ENCODE measurements at places on chromosomes 13 and 19.
A peak's percentile ranks its signal among the peaks of the same experiment; 100 is the strongest.

DNA sequence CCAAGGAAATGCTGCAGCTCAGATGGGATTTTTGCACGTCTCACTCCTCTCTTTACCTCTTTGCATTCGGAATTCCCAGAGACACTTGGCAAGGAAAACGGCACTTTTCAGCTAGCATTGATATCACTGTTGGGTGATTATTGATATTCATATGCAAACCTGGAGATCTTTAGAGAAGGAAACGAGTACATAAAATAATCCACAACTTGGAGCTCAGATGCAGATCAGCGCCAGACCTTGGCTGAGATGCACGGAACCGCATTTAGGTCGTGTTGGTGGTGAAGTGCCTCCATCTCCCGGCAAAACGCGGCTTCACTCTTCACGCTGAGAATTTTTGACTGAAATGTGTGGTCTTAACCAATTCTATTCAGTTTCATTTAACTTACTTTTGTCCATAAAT, 77.2 kb upstream of the ARHGEF7 start:
- peaks cover 11% of the 10 kb centered on the region for H3K4me1 ChIP-seq
- no peaks in the 10 kb centered on the region for H3K36me3 ChIP-seq
- H3K27ac ChIP-seq: no peak overlapping the region
- H3K4me3 ChIP-seq: no peak overlapping the region

DNA sequence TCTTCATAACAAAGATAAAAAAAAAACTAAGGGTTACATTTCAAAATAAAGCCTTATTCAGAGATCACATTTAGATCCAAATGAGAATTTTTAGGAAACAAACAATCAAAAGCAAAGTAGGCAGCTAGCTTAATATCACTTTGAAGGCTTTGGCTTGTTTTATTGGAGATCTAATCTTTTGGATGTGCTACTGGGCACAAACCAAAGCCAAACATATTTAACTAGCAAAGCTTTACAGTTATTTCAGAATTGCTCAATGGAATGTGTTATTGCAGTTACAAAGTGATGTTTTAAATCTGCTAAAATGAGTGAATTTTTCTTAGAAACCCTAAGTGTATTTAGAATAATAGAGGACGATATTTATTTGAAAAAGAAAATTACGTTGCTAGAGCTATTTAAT, 114.7 kb upstream of the KLHL1 start:
- no peak overlapping the region for H3K27ac ChIP-seq
- no peak overlapping the region for H3K4me3 ChIP-seq
- no peaks in the 10 kb centered on the region for H3K36me3 ChIP-seq
- H3K4me1 ChIP-seq: no peaks in the 10 kb centered on the region
- DNase-seq: no peak

- H3K4me1 ChIP-seq: peaks cover 16% of the 10 kb centered on the region
- H3K4me3 ChIP-seq: no peak overlapping the region
- no peak overlapping the region for H3K27ac ChIP-seq
- no peaks in the 10 kb centered on the region for H3K27me3 ChIP-seq
- DNase-seq: no peak
- no peaks in the 10 kb centered on the region for H3K36me3 ChIP-seq
These were observed 53.0 kb downstream of the PEPD start for GRCh38 chr19:33468361-33469170.

DNA sequence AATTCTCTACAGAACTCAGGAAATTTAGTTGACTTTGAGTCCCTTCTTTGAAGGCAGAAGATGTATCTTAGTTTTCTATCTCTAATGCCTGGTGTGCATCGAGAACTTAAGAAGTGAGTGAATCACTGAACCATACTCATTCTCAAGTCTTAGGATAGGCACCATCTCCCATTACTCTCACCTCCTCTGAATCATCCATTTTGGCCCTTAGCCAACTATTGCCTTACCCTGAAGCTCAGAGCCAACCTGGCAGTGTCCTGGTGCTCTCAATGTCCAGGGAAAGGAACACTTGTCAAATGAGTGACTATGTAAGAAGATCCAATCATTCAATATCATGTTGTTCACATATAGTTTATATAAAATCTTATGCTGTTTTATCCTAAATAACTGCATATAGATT, 146.6 kb downstream of the RGCC start:
- no peaks in the 10 kb centered on the region for H3K27me3 ChIP-seq
- H3K36me3 ChIP-seq: no peaks in the 10 kb centered on the region
- no peak overlapping the region for H3K27ac ChIP-seq
- peaks cover 30% of the 10 kb centered on the region for H3K4me1 ChIP-seq
- DNase-seq: peak; percentile 76

- no peaks in the 10 kb centered on the region for H3K27me3 ChIP-seq
- H3K4me1 ChIP-seq: no peaks in the 10 kb centered on the region
- H3K27ac ChIP-seq: no peak overlapping the region
- H3K4me3 ChIP-seq: no peak overlapping the region
- H3K36me3 ChIP-seq: no peaks in the 10 kb centered on the region
These were observed 28.0 kb downstream of the WDR88 start for GRCh38 chr19:33159893-33160292.

DNA sequence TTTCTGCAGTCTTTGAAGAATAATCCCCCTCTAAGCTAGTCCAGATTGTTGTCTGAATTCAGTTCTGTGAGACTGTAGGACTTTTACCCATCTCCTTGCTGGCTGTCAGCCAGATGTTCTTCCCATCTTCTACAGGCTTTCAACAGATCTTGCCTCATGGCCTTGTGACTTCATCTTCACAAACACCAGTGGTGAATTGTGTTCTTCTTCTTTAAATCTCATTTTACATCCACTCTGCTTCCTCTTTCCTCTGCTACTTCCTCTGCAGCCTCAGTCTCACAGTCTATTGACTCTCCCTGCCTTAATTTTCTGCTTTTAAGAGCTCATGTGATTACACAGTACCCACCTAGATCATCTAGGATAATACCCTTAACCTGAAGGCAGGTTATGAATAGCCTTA, 859.0 kb upstream of the SLITRK1 start:
- no peaks in the 10 kb centered on the region for H3K4me1 ChIP-seq
- no peak for DNase-seq
- no peaks in the 10 kb centered on the region for H3K36me3 ChIP-seq
- no peaks in the 10 kb centered on the region for H3K27me3 ChIP-seq
- no peak overlapping the region for H3K27ac ChIP-seq

- H3K27ac ChIP-seq: peak overlapping the region; percentile 100
- peak overlapping the region; percentile 46 for H3K4me3 ChIP-seq
- H3K4me1 ChIP-seq: peaks cover 54% of the 10 kb centered on the region
- peaks cover 3% of the 10 kb centered on the region for H3K36me3 ChIP-seq
- no peaks in the 10 kb centered on the region for H3K27me3 ChIP-seq
These were observed 15.6 kb downstream of the CCDC97 start for GRCh38 chr19:41325640-41325946.

GRCh38 chr19:23823952-23824389, 65.3 kb upstream of the ZNF681 start:
- no peaks in the 10 kb centered on the region for H3K4me1 ChIP-seq
- H3K27ac ChIP-seq: no peak overlapping the region
- no peaks in the 10 kb centered on the region for H3K36me3 ChIP-seq

- no peaks in the 10 kb centered on the region for H3K36me3 ChIP-seq
- no peaks in the 10 kb centered on the region for H3K4me1 ChIP-seq
- H3K27ac ChIP-seq: no peak overlapping the region
These were observed 273.4 kb downstream of the NHLRC3 start for GRCh38 chr13:39311619-39312018.

DNA sequence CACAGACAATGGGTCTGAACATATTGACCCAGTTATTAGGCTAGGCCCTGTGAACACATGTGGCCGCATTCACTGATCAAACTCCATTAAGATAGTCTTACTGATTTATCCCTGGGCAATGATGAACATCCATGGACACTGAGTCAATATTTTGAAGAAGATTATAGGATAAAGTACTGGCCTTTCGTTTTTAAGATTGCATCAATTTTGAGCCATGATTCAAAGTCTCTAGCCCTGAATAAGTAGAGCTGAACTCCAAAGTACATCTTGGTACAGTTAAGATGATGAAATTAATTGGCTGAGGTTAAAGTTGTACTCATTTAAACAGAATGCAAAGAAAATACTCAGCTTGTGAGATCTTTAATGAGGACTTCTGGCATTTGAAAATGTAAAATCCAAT, 1581.9 kb downstream of the EFNB2 start:
- no peak for DNase-seq
- no peaks in the 10 kb centered on the region for H3K36me3 ChIP-seq
- no peak overlapping the region for H3K4me3 ChIP-seq
- H3K27ac ChIP-seq: no peak overlapping the region
- H3K27me3 ChIP-seq: no peaks in the 10 kb centered on the region

DNA sequence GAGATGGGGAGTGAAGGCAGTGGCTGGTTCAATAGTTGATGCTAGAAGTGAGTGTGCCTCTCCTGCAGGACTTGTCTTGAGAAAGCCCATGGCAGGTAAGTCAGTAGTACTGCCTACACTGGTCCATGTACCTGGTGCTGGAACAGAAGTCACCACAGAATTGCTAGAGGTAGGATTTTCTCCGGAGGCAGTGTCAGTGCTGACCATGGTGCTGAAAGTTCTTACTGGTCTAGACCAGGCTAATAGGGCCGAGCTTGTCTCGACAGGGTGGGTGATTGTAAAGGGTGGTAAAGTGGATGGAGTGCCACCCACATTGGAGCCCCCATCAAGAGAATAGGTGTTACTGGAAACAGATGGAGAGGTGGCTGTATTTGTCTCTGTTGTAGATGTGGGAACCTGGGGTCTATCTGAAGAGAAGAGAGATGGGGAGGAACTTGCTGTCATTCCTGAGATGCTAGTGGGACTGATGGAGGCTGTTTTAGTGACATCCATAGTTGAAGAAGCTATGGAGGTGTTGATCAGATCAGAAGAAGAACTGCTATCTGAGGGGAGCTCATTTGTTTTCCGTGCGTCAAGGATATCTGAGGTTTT, 36.6 kb downstream of the MUC16 start:
- H3K4me3 ChIP-seq: no peak overlapping the region
- no peak overlapping the region for H3K27ac ChIP-seq
- H3K36me3 ChIP-seq: no peaks in the 10 kb centered on the region
- H3K27me3 ChIP-seq: no peaks in the 10 kb centered on the region

DNA sequence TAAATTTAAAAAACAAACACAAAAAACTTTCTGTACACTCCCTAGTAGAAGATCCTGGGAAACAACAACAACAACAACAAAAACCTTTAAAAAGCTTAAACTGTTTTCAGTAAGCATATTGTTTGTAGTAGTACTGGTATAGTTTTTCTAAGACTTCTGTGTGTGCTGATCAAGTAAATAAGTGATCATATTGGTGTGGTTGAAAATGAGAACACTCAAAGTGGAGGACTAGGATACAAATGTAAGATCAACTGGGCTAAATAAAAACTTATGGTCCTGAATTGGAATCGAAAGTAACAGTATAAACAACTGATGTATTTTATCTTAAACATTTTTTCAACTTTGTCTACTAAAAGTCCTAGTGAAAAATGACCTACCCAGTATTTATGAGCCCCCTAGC, 135.5 kb downstream of the FOXO1 start:
- no peaks in the 10 kb centered on the region for H3K36me3 ChIP-seq
- no peak for DNase-seq
- H3K4me1 ChIP-seq: no peaks in the 10 kb centered on the region

GRCh38 chr13:25232937-25233515, 54.3 kb downstream of the MTMR6 start:
- DNase-seq: peak; percentile 56
- no peaks in the 10 kb centered on the region for H3K27me3 ChIP-seq
- no peaks in the 10 kb centered on the region for H3K36me3 ChIP-seq
- H3K27ac ChIP-seq: no peak overlapping the region

DNA sequence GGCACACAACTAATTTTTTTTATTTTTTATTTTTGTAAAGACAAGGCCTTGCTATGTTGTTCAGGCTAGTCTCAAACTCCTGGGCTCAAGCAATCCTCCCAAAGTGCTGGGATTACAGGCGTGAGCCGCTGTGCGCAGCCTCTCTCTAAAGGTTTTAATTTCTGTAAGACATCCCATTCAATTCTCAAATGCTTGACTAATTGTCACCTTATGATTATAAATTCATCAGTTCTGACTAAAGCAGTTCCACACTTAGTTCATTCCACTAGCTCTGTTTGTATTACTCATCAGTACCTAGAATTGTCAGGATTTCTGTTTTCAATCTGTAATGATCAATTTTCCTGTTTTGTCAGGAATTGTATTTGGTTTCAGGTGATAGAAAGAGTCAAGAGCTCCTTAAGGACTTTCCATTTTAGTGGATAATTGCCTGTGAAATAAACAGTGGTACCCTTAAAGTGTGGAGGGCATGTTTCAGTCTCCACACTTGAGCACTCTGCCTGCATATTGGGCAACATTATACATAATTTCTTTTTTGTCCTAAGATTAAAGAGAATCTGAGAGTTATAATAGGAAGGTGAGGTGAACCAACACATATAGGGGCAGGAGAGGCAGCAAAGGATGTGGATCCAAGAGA, 27.6 kb downstream of the GPALPP1 start:
- H3K4me3 ChIP-seq: no peak overlapping the region
- no peaks in the 10 kb centered on the region for H3K4me1 ChIP-seq
- peaks cover 33% of the 10 kb centered on the region for H3K36me3 ChIP-seq

DNA sequence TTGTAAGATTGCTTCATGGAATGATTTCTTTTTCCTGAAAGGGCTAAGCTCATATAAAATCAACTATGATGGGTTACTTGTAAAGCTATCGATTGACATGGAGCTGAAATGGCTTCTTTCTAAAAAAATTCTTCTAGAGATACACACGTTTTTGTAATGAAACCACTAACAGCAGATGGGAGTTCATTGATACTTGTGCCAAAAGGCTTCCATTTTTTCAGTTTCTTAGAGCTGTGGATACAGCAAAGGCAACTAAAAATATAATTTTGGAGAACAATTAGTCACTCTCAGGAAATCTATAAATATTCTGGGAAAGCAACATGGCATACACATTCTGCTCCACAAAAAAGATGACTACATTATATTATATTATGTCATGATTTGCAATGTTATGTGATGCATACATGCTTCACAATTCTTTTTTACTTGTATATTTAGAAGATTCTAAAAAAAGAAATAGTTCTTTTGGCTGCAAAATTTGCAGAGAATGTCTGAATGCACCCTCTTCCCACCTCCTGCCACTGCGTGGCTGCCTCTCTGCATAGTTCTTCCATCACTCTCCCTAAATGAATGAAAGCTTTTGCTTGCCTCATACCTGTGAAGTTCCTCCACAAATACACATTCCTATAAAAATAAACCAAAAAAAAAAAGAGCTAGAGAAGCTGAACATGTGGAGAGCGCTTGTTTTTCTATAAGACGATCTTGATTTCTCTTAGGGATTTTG, 802.5 kb downstream of the EFNB2 start:
- H3K27me3 ChIP-seq: no peaks in the 10 kb centered on the region
- no peak for DNase-seq
- no peaks in the 10 kb centered on the region for H3K36me3 ChIP-seq
- H3K4me3 ChIP-seq: no peak overlapping the region
- H3K4me1 ChIP-seq: no peaks in the 10 kb centered on the region

DNA sequence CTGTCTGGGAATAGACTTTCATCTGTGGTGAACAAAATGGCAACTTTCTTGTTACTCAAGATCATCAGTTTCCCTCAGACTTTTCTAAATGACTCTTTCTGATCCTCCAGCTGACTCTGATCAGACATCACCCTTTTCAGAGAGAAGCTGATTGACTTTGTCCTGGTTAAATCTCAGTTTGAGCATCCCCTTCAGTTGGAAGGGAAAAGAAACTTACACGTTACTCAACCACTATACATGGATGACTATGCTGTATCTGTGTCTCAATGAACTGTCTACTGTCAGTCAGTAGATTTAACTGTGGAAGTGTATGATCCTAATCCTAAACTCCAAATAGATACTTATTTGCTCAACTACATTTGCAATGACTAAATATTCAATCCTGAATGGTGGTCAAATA, 118.5 kb downstream of the NALCN start:
- no peaks in the 10 kb centered on the region for H3K27me3 ChIP-seq
- 0 out of 2 replicates have a peak, but pooled peaks cover 2% of the 10 kb centered on the region for H3K4me1 ChIP-seq
- H3K36me3 ChIP-seq: no peaks in the 10 kb centered on the region
- no peak overlapping the region for H3K4me3 ChIP-seq
- no peak for DNase-seq
- no peak overlapping the region for H3K27ac ChIP-seq
